Esophagus squamous epithelium (tissue), 5 donors: ENCODE measurements at places on chromosomes 6 and 20.

DNA sequence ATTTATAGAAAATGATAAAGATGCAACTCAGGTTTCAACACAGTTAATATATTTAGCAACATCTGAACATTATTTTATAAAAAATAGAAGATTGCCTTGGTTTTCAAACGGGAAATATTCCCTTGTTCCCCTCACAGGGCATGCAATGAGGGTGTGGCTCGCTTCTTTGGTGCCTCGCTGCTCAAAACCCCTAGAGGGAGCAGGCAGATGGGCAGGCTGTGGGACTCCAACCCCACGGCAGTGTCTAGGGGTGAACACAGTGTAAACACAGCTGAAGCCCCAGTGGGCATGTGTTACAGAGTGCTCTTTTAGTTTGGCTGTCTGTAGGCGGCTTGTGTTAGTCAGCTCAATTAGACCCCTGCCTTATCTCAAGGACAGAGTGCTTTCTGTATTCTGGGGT is 560.8 kb upstream of the IMPG1 start:
- no peak for DNase-seq

GRCh38 chr6:40098774-40099173 is 164.5 kb upstream of the MOCS1 start:
- no peak for DNase-seq

- DNase-seq: no peak
These were observed 36.4 kb downstream of the ELOVL5 start for GRCh38 chr6:53312355-53312754.

- DNase-seq: no peak
These were observed 43.6 kb downstream of the RIOK1 start for GRCh38 chr6:7433121-7433617.

- no peak for DNase-seq
These were observed 24.8 kb downstream of the TMX4 start for GRCh38 chr20:7994809-7995208.

DNA sequence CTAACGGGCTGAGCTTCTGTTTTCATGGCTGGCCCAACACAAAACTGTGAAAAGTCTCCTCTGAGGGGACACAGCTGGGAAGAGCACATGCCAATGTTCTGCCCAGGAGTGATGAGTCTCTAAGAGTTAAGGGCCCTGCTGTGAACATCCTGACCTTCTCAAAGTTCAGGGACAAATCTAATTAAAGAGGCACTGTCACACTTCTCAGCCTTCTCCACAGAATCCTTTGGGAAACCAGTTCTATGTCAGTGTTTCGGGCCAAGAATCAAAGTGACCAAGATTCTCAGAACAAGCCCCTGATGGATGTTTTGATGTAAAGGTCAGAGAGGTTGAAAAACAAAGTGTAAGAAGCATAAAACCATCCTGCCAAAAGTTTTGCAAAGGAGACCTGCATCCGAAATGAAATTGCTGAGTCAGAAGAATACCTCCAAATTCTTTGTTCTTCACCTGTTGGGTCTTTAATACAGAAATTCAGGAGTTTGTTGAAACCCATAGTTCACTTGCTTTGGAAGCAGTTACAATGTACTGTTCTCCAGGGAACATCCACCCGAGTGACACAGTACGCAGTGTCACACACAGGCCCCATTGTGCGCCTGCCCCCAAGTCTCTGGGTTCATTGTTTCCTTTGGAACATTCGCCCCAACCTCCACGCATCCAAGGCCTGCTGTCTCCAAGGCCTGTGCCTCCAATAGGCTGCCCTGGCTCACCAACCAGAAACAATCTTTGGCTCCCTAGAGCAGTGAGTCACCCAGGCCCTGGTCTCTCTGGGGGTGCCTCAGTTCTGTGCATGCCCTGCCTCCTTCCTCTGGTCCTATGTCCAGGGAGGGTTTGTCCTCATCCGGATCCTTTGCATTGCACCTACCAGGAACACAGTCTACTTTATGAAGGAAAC is 65.5 kb upstream of the QKI start:
- DNase-seq: no peak

GRCh38 chr20:31706607-31707257 is 15.9 kb downstream of the BCL2L1 start:
- no peak for DNase-seq

DNA sequence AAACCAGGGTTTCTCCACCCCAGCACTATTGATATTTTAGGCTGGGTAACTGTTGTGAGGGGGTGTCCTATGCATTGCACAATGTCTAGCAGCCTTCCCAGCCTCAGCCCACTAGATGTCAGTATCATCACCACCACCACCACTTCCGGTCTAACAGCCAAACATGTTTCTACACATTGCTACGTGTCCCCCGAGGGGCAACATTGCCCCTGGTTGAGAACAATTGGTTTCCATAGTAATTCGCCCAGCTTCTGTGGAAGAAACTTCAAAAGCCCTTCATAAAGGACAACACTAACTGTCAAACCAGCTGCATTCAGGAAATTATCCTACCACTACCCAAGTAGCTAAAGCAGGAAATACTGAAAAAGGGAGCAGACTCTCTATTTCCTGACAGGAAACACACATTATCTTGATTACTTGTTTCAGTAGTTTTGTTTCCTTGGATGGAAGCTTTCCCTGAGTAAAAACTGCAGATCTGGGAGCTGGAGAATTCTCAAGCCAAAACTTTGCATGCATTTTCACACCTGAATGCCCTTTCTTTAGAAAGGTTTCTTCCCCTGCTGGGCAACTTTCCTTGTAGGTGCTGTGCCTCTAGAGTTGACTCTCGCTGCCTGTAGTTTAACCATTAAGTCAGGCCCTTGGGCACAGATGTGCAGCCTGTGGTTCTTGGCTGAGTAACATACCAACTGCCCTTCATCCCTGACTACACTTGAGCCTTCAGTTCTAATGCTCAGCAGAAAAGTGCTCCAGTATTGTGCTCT is 23.6 kb downstream of the PKHD1 start:
- DNase-seq: no peak

- no peak for DNase-seq
These were observed 26.5 kb downstream of the MTHFD1L start for GRCh38 chr6:150891888-150892485.

DNA sequence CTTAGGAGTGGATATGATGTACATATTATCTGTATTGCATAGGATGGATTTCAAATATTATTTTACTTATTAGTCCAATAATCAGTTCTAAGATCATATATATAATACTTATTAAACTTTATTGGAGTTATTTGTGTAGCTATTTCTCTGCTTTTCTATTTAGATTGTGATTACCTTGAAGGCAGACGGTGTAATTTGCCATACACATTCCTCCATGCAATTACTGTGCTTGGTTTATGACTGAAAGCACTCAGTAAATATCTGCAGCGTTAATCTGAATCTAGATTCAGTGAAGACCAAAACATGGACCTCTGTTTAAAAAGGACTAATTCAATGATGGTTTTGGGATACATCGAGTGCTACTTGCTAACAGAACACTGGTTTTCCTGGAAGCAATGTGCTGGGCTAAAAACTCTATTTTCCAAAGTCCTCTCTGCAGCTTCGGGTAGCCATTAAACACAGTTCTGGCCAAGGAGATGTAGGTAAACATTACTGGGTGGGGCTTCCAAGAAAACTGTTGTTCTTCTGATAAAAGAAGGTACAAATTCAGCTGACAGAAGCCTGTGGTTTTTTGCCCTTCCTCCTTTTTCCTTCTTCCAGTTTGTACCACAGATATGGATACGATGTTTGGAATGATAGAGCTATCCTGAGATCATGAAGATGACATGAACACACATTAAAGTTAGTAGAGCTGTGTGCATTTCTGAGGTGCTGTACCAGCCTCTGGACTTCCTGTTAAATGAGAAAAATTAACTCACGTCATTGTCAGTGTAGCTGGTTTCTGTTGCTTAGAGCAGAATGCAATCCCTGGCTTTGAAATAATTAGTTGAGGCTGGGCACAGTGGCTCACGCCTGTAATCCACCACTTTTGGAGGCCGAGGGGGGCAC is 136.5 kb upstream of the NUP153 start:
- DNase-seq: no peak

GRCh38 chr6:137783710-137784109 is 83.3 kb upstream of the TNFAIP3 start:
- DNase-seq: no peak

DNA sequence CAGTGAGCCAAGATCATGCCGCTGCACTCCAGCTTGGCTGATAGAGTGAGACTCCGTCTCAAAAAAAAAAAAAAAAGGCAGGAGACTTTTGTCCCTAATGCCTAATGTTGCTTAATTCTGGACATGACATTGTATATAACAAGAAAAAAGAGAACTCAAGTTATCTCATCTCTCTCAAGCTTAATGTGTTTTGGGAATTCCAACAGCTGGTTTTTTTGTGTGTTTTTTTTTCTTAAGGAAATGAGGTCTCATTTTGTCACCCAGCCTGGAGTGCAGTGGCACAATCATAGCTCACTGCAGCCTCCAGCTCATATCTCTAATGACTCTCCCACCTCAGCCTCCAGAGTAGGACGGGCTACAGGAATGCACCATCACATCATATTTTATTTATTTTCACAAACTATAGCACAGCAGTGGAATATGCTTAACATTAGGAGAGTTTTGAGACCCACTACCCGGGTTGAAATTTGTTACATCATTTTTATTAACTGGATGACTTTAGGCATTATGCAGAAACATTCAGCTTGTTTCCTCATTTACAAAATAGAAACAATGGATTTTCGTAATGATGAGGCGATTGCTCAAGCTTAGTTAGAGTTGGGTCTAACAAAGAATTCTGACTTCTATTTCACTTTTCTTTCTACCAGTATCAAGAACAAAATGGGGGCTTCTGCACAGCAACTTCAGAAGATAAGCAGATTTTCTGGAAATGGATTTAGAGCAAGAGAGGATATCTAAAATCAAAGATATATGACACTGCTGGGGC is 104.1 kb upstream of the BTN3A2 start:
- no peak for DNase-seq

DNA sequence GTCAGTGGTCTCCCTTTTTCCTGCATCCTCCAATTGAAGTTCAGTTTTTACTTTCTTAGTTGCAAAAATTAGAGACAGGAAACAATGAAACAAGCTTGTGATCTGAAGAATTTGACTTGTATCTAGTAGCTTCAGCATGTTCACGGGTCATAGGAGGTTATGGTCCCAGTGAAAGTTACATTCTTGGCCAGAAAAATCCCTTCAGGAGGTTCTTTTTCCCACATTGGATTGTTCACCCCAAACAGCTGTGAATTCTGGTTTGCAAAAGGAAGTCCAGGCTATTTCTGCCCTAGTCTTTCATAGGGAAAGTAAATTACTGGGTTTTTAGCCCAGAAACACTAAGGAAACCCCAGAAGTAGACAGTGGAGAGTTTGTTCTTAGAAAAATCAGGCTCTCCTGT is 8.1 kb downstream of the ANKS1A start:
- DNase-seq: no peak

DNA sequence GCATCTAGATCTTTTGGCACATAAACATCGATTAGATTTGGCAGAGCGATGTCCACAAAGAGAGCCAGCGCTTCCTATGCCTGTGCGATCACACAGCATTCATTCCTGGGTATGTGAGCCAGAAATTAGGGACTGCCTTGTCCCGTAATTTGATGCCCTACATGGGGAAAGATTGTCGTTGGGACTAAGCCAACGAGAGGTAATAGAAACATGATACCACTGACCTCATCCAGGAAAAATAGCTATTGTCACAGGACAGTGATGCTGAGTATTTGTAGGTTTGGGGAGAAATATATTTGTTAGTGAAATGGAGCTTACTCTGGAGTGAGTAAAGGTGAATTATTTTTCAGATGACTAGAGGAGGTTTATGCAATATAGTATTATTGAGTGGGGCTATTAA is 154.0 kb downstream of the TSHZ2 start:
- DNase-seq: no peak

- no peak for DNase-seq
These were observed 36.8 kb upstream of the PRND start for GRCh38 chr20:4684837-4685413.

- no peak for DNase-seq
These were observed 4.8 kb downstream of the SLC32A1 start for GRCh38 chr20:38728911-38729642.

GRCh38 chr6:4931530-4932227 is 72.2 kb downstream of the RPP40 start:
- no peak for DNase-seq

DNA sequence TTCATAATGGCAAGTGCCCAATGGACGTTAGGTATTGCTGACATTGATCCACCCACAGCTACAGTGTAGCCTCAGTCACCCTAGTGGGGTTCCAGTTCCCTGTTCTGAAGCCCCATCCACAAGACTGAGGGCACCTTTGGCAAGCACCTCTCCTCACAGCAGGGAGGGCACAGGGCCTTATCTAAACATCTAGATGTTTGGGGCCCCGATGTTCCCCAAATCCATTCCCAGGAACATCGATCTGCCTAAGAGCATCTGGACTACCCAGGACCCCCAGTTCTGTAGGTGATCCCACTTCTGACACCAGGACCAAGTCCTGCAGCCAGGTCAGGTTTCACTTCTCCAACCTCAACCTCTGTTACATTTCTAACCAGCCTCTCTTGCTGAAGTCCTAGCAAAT is 10.6 kb downstream of the APCDD1L start:
- no peak for DNase-seq

DNA sequence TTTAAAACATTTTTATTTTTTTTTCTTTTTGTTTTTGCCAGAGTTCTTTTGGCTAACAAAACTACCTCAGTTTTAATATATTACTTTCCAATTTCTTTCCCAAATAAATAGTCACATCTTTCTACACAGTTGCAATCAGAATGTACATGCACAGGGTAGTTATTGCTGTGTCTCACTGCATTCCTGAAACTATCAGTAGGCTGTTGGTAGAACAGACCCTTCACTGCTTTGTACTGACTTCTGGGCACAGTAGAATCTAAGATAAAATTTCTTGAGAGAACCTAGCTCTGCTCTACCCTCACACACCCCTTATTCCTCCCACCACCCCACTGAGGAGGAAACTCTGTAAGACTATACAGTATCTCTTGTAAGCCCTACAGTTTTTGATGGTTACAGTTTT is 19.9 kb downstream of the TPX2 start:
- DNase-seq: no peak

DNA sequence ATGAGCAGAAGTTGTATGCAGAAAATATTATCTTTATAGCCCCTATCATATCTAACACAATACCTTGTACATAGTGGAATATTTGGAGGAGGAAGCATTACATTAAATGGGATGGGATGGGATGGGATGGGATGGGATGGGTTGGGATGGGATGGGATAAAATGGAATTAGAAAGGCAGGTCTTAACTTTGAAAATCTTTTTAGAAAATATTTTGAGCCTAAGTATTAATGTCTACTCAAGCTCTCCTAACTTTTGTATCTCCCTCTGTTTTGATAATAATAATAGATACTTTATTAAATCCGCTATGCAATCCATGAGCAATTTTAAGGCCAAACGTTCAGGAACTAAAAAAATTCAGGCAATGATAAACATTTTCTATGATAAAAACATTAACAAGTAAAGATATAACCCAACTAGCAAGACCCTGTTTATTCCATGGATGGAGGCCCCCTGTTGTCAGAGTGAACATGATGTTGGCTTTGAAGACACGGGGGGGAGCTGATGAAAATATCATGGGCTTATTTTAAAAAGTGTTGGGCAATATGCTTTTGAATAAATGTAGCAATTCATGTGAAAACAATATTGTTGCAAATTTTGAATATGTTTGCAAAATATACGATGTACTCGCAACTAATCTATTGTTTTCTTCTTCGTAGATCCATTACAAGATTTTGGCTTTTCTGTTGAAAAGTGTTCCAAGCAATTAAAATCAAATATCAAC is 35.9 kb downstream of the LY86 start:
- DNase-seq: no peak

GRCh38 chr6:36780442-36781177 is 58.6 kb downstream of the CPNE5 start:
- no peak for DNase-seq

GRCh38 chr6:53241938-53242337 is 93.3 kb upstream of the GCM1 start:
- DNase-seq: no peak

- DNase-seq: no peak
These were observed 136.0 kb upstream of the CNR1 start for GRCh38 chr6:88301888-88302768.
